ENCODE measurements at places on chromosomes 4 and X.

DNA sequence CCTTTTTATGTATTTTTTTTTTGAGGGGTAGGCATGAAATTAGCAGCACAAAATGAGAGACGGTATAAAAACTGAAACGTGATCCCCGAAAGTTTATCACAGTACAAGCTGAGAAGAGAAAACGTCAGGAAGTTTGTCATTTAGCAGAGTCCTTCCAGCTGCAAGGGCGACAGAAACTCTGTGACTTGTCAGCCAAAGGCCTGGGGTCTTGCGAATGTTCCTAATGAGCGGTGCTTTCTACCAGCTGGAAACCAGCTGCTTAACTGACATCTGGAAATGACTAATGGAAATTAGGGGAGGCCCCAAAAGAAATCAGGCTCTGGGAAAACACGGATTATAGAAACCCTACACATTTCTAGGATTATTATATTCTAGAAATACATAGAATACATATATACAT is 66.5 kb downstream of the CHRNA9 start:
- no peak for DNase-seq

DNA sequence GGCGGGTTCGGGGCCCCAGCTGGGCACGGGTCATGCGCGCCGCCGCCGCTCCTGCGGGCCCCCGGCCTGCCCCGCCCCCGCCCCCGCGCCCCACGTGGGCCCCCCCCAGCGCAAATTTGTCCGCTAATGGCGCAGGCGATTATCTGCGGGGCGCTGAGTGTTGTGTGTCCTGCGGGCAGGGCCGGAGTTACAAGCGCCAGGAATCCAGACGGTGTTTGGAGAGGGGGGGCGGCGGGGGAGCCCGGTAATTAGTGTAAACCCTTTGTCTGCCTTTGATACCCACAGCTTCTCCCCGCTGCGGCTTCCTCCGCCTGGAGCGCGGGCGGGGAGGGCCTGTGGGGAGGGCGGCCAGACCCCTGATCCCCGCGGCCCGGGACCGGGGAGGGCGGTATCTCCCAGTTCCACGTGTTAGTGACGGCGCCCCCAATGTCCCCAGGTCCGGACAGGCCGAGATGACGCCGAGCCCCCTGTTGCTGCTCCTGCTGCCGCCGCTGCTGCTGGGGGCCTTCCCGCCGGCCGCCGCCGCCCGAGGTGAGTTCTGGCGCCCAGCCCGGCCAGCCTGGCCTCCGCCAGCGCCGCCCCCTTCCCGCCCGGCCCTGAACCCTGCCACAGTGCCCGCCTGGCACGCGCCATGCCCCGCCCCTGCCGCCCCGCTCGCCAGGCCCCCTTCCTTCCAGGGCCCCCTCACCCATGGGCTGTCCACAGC is 761 bp downstream of the FGFRL1 start:
- DNase-seq: no peak

- DNase-seq: no peak
Measured at GRCh38 chr4:98845960-98846359, 83.0 kb downstream of the EIF4E start.

DNA sequence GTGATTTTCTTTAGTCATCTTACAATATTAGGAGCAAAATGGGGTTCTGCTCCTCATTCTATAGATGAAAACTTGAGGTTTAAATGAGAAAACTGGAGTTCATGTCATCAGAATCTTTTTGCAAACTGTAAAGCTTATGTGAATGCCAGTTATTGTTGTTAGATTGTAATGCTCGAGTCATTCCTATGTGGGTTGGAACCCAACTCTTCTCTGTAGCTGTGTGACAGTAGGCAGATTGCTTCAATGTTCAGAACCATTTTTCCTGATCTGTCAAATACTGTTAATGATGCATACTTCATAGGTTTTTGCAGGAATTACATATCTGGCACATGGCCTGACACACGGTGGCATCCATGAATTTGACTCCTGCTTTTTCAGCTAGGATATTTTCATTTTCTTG is 178.9 kb downstream of the RAPGEF2 start:
- DNase-seq: no peak

DNA sequence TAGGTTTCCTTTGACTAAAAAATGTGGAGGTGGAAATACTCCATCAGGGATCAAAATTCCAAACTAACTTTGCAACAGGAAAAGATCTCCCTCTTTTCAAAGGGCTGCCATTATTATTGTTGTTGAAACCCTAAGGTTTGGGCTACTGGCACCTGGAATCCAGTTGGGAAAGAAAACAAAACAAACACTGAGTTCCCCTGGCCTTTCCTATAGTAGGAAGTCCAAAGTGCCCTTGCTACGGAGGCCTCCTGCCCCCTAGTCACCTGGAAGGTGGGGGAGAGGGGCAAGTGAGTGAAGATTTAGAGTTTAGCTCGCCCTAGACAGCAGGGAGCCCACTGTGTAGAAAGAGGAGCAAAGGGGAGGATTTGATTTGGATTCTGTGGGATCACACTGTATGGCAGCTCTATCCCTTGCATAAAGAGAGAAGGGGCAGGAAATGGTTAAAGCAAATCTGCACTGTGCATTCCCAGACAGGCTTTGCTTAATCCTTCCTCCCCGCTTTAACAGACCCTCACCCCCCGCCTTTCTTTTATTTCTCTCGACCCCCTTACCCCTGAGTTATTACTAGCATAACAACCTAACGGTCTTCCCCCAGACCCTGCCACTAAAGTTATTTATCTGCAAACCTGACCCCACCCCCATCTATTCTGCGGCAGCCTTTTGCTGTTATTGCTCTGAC is 627 bp upstream of the FAT4 start:
- DNase-seq: no peak

DNA sequence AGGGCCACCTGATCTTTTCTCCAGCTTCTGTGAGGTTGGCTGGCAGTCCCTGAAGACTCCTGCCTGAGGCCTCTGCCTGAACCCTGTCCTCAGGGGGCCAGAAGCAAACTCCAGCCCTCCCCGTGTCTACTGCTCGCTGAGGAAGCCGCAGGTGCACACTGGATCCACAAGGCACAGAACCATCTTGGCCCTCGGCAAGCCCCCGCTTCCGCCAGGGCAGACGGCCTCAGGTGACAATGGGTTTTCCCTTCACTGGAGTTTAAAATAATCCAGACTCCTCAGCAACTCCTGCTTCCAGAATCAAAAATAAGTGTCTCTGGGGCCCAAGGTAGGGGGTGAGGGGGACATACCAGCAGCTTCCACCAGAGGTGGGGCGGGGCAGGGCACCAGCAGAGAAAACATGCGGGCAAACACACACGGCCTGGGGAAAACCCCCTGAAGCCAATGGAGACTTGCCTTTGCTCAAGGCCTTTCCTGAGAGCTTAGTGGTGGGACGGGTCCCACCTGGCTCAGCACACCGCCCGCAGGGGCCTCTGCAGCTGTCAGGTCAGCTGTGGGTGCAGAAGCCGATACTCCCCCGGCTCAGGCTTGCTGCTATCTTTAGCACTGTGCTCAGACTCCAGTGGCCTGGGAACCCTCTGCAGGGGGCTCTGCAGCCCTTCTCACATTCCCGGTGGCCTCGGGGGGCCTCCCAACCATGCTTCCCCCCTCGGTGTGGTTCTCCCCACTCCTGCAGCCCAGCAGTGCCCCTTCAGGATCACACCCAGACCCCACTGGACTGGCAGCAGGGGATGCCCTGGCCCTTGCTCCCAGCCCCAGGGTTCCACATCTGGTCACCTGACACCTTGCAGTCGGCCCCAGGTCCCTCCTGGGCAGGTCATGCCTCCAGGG is 1.9 kb downstream of the MYL5 start:
- no peak for DNase-seq

GRCh38 chr4:76892001-76892400 is 5.9 kb downstream of the SOWAHB start:
- no peak for DNase-seq

GRCh38 chr4:131534944-131535645 is 1614.0 kb upstream of the PCDH10 start:
- DNase-seq: no peak

DNA sequence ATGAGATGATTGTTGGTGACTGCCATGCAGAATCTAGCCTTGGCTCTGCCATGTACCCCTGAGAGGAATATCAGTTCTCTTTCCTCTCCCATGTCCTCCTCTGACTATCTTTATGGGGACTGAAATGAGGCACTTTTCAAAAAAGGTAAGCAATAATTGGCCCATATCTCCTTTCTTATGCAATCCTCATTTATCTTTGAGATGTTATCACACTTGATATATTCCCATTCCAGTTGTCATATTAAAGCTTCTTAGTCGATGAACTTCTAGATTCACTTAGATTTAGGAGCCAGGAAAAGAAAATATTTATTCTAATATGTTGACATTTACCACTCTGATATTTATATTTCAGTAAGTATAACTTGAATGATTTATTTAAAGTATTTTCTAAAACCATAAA is 55.3 kb upstream of the CXCL8 start:
- DNase-seq: no peak

GRCh38 chrX:118181030-118181429 is 64.4 kb upstream of the KLHL13 start:
- no peak for DNase-seq

DNA sequence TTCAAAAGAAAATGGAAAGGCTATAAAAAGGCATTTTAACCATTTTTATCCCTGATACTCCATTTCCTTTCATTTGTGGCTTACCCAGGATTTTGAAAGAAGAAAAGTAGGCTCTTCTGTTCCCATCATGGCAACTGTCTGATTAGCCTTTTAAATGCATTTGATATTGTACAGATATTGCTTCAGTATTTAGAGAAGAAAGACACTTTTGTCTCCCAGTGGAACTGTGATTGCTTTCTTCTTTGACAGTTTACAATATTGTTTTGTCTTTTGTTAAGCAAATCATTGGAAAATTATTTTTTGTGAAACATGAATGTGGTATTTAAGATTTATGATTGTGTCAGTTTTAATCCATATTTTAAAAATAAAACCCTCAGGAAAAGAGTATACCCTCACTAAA is 297.4 kb upstream of the TACR3 start:
- DNase-seq: no peak

DNA sequence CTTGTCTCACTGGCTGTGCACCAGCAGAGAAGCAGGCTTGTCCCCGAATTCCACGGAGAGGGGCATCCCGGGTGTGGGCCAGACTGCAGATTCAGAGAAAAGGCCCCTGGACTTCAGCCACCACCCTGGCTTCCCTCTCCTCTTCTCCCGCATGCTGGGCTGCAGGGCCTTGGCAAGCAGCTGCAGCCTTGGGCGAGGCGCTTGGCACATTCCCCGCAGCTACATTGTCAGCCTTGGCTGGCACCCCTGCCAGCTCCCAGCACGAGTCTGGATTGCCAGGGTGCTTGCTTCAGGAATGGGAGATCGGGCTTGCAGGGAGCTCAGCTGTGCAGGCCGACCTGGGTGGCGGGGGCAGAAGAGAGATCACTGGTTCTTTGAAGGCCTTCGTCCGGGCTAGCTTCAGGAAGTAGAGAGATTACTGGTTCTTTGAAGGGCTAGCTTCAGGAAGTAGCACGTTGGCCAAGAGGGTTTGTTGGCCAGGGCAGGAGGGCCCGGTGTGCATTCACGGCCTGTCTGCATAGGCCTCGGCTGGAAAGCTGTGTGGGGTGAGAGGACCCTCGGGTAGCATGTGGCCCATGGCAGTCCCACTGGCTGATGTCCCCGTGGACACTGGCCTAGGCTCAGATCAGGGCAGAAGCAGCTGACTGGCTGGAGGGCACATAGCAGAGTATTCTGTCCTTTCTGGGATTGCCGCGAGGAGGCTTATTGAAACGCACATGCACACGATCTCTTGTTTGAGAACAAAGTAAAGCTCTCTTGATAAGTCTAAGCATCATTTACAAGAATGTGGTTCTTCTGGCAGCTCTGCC is 2.7 kb downstream of the ABCD1 start:
- peak; percentile 62 for DNase-seq

GRCh38 chrX:50594788-50595187 is 124.2 kb upstream of the DGKK start:
- DNase-seq: no peak

DNA sequence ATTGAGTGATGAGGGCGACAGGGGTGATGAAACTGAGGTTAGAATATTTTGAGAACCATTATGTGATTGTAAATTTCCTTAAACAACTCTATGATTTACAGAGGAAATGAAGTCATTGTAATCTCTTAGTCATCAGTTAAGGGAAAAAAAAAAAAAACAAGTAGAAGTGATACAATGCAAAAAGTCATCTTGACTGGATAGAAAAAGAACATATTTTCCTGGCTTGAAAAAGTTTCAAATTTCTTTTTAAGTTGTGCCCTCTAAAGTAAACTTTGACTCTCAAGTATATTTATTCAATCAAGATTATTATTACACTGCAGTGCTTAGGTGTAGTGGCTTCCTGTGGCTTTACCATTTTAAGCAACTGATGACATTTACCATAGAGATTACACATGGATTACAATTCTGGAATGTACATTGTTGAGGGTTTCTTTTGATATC is 40.6 kb downstream of the GABRB1 start:
- DNase-seq: no peak

DNA sequence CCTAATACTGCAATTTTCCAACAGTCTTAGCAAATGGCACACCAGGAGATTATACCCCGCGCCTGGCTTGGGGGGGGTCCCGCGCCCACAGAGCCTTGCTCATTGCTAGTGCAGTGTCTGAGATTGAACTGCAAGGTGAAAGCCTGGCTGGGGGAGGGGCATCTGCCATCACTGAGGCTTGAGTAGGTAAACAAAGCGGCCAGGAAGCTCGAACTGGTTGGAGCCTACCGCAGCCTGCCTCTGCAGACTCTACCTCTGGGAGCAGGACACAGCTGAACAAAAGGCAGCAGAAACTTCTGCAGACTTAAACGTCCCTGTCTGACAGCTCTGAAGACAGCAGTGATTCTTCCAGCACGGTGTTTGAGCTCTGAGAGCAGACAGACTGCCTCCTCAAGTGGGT is 172.8 kb upstream of the NAP1L5 start:
- DNase-seq: no peak
